Activated CD8-positive, alpha-beta T cell treated with anti-CD3 and anti-CD28 coated beads, Interleukin-2, amount 10 ng/mL, durations not matched to agents 7 days and 5 days (primary cell): ENCODE measurements at places on chromosomes 4 and X.
A peak's percentile ranks its signal among the peaks of the same experiment; 100 is the strongest.

- DNase-seq = no peak
Observed at GRCh38 chrX:39532761-39533160, 565.0 kb downstream of the BCOR start.

DNA sequence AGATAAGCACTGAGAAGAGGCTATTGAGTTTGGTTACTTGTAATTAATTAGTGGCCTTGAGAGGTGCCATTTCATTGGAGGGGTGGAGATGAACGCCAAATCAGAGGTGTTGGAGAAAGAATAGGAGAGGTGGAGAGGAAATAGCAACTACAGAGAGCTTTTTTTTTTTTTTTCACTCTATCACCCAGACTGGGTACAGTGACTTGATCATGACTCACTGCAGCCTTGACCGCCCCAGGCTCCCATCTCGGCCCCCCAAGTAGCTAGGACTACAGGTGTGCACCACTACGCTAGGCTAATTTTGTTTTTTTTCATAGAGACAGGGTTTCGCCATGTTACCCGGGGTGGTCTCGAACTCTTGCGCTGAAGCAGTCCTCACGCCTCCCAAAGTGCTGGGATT lies 5.2 kb downstream of the NHS start:
- no peak for DNase-seq

DNA sequence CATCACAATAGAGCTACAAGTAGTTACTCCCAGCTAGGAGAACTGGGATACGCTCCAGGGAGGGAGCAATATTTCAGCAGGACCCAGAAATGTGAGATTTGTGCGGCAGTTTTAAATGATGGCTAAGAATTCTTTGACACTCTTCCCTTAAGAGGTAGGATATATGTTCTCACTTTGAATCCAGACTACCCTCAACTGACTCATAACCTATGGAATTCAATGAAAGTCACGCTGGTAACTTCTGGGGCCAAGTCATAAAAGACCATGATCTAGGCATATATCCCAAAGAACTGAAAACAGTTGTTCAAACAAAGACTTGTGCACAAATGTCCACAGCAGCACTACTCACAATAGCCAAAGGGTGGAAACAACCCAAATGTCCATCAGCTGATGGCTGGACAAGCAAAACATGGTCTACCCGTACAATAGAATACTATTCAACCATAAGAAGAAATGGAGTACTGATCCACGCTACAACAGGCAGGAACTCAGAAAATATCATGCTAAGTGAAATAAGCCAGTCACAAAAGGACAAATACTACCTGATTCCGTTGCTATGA lies 10.5 kb downstream of the CD99L2 start:
- DNase-seq = no peak

GRCh38 chr4:74374561-74375327 lies 9.8 kb downstream of the EREG start:
- no peak for DNase-seq

DNA sequence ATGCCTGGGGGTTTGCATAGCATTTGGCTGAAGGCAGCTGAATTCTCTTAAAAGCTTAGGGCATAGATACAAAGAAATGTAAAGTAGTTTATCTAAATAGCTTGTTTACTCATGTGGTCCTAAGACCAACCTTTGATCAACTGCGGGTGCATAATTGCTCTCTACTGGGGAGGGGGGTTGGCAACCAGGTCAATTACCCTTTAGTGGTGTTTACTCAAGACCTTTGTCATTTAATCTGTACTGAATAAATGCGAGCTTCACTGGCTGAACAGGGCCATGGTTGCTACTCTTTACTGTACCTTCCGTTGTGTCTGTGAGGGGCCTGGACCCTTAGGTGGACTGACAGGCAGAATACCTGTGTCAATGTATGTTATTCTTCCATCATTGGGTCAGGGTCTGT lies 102.7 kb upstream of the FAM9C start:
- no peak for DNase-seq

- peak; percentile 48 for DNase-seq
Observed at GRCh38 chrX:110146521-110146920, 143.6 kb downstream of the TMEM164 start.

DNA sequence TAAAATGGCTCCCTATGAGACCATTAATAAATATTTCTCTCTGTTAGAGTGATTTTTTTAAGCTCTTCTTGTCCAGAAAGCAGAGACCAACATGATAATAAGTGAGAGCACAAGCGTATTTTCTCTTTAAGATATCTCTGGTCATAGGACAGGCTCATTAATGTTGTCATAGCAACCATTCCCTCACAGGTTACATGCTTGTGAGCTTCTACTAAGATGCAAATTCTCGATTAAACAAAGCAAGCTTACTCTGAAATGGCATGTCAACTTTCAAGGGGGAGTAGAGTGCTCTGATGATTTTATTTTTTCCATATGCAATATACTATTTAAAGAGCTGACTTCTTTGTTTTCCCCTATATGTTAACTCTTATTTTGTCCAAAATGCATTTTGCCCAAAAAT lies 487.2 kb upstream of the LCORL start:
- DNase-seq = no peak

- DNase-seq = no peak
Observed at GRCh38 chr4:152482211-152482610, 53.7 kb downstream of the FBXW7 start.

- no peak for DNase-seq
Observed at GRCh38 chr4:138644322-138644721, 371.3 kb upstream of the NOCT start.

DNA sequence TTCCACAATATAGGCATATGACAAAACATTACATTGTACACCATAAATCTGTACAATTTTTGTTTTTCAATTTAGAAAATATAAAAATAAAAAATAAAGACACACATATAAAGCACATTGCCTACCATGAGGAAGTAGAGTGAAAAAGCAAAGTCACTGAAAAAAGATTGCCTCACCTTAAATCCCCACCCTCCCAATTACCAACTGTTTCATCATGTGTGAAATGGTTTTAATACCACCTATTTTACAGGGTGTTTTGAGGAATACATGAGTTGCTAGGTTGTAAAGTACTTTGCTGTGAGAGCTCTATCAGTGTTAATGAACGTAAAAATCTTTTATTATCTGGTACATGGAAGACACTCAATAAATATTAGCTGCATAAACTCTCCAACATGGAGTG lies 373.6 kb upstream of the NDST3 start:
- no peak for DNase-seq

GRCh38 chr4:102824398-102824797 lies 3.0 kb downstream of the UBE2D3 start:
- DNase-seq = no peak

- no peak for DNase-seq
Observed at GRCh38 chrX:71912156-71912555, 1.5 kb downstream of the NHSL2 start.

DNA sequence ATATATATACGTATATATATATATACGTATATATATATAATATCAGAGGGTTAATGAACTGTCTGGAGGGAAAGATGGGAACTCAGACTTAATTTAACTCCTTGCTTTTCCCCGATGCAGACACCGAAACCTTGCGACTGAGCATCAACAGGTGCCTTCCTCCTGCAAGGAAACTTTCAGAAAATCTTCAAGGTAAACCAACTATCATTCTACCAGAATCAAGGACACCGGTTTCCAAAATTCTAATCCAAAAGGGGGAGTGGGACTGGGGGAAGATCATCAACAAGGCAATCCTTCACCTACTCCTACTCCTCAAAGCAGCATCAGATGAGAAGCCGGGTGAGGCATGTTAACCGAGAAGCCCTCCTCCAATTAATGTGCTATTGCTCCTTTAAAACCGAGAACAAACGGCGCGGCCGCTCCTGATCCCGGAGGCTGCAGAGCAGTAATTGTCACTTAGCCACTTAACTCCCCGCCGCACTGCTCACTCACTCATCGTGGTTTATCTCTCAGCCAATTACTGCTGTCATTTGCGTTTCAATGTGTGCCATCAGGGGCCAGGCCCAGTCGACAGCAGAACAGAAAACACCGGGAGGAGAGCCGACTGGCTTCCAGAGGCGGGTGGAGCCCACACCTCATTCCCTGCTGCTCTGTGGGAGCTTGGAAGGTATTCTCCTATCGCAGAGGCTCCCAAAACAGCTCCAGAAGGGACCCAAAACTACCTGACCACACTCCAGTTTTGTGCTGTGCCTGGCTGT lies 61.7 kb downstream of the MAML3 start:
- no peak for DNase-seq

DNA sequence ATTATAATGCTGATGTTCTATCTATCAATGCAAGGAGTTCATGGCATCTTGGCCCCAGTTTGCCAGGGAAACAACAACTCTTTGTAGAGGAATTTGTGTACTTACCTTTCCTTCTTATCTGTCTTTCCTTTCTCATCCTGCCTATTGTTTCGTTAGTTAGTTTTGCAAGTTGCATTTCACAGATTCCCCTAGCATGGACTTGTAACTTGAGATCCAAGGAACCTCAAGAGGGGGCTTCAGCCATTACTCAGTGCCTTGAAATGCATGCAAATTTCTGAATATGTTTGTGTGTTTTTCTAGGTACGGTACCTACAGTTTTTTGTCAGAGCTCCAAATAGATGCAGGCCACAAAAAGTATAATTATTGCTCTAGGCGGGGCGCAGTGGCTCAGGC lies 203.6 kb downstream of the LDB2 start:
- DNase-seq = no peak

DNA sequence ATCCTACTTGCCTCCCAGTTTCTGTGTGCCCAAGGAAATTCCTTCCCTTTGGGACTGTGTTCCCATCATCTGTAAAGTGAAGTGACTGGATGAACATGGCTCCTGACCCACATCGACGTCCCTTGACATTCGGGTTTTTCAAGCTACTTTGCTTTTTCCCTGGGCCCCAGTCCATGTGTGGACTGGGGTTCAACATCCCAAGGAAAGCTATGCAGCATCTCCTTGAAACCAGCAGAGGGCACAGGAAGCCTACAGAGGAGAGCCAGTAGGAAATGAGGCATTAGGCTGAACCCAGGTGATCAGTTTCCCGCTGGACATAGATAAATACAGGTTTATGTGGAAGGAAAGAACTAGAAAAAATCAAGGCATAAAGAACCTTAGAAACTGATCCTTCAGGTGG lies 145.1 kb upstream of the ARHGEF9 start:
- DNase-seq = no peak

DNA sequence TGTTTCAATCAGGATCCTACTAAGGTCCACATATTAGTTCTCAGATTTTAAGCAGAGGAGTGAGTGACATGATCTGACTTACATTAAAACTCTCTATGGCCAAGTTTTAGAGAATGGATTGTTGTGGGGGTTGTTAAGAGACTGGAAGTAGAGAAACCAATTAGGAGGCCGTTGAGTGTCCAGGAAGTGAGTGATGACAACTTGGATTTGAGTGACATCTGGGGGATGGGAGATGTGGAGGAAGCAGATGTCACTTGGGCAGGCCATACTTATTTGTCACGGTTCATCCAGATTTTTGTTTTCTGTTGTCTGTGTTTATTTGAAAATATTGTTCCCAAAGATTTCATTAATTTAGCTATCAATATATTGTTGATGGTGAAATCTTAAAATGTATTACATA lies 28.3 kb downstream of the ADD1 start:
- no peak for DNase-seq

- no peak for DNase-seq
Observed at GRCh38 chrX:46757593-46757992, 1.3 kb downstream of the SLC9A7 start.

GRCh38 chr4:58113126-58113525 lies 1002.9 kb upstream of the IGFBP7 start:
- no peak for DNase-seq
